ENCODE measurements at places on chromosomes 3 and 15.
A peak's percentile ranks its signal among the peaks of the same experiment; 100 is the strongest.

DNA sequence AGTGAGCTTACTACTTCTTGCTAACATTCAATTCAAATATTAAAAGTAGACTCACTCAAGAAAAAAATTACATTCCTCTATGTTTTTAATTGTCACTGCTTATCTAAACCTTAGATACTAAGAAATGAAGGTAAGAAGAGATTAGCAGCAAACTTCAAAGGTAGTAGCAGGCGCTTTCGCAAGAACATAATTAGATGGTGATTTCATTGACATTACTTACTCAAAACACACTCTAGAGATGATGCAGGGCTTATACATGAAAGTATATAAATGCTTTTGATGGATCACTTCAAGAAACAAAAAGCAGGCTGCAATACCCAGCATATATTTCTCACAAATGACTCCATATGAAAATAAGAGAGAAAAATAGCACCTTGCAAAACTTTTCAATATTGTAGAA lies 86.8 kb downstream of the FSIP1 start:
- DNase-seq, result no peak

GRCh38 chr15:91050128-91050455 lies 27.7 kb upstream of the VPS33B start:
- no peak for DNase-seq

DNA sequence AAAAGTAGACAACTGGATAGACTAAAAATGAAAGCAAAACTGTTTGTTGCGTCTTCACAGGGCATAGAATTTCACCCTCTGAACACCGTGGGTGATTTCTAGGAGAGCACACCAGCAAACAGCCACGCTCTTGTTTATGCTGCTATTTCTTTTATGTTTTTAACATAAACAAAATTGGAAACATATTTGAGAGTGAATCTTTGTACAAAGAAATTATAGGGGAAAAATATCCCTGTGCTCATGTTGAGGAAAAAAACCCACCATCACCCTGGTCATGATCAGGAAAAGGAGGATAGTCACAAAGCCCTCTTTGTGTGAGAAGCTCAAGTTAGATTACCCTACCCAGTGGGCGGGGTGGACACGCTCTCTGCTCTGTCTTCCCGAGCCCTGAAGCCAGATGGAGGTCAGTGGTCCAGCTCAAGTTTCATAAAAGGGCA lies 313.3 kb downstream of the SATB1 start:
- DNase-seq, result no peak

DNA sequence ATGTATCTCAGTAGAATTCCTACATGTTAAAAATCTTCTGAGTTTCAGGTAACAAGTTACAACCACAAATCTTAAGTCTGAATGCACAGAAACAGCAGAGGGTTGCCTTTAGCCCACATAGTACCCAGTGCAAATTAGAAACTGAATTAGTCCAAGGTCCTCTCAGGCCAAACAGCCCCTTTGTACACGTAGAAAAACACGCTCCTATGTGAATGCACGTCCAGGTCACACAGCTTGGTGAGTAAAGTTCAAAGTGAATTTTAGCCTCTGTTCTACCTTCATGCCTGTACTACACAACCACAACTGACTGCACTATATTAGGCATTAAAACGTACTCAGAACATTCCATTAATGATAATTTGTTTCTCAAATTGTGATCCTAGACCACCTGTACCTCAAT lies 46.3 kb downstream of the GYG1 start:
- DNase-seq, result no peak

DNA sequence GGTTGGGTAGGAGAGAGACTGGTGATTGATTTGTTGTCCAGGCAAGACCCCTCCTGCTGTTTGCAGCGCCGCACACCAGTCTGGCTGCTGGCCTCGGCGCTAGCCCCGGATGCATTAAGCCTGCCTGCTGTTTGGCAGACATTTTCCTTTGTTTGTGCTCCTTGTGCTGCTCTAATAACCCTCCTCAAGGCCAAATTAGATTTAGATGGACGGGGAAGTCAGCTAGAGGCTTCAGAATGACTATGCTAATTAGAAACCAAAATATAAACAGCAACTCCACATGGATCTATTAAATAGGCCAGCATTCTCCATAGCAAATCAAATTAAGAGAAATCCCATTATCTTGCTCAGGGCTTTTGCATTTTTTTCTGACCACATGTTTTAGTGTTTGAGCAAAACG lies 445.2 kb downstream of the SQOR start:
- DNase-seq, result no peak

- DNase-seq, result no peak
These were observed 15.8 kb upstream of the ARHGEF26 start for GRCh38 chr3:154105218-154105975.

- DNase-seq, result peak; percentile 86
These were observed 71.0 kb downstream of the ADAMTS7 start for GRCh38 chr15:78739996-78740903.

GRCh38 chr15:31342781-31343626 lies 16.4 kb downstream of the KLF13 start:
- DNase-seq, result no peak

- DNase-seq, result no peak
These were observed 19.1 kb upstream of the RARRES1 start for GRCh38 chr3:158751316-158751715.

DNA sequence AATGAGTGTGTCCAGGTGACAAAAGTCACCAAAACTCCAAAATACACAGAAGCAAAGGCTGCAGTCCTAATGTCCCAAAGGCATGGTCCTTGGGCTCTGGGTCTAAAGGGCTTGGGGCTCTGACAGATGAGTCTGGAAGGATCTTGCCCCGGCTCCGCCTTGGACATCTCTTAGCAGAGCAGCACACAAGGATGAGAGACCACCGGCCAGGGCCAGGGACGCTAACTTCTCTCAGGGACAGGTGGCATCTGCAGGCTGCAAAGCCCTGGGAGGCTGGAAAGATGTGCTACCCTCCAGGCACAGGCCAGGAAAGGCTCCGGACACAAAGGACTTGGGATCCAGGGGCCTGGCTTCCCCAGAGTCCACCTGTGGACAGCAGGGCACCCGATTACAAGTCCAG lies 14.1 kb upstream of the SHISA5 start:
- no peak for DNase-seq

- DNase-seq, result no peak
These were observed 52.9 kb downstream of the GASK1A start for GRCh38 chr3:43031889-43032545.

GRCh38 chr3:160444411-160444810 lies 5.2 kb downstream of the TRIM59 start:
- DNase-seq, result no peak

All from left colon (tissue), 2 donors.